ENCODE measurements at places on chromosomes 6 and 20.
A peak's percentile ranks its signal among the peaks of the same experiment; 100 is the strongest.

- DNase-seq = no peak
Observed at GRCh38 chr6:21753241-21754108, 159.9 kb downstream of the SOX4 start.

- DNase-seq = peak; percentile 33
Observed at GRCh38 chr20:46206992-46207549, 89.0 kb downstream of the CD40 start.

DNA sequence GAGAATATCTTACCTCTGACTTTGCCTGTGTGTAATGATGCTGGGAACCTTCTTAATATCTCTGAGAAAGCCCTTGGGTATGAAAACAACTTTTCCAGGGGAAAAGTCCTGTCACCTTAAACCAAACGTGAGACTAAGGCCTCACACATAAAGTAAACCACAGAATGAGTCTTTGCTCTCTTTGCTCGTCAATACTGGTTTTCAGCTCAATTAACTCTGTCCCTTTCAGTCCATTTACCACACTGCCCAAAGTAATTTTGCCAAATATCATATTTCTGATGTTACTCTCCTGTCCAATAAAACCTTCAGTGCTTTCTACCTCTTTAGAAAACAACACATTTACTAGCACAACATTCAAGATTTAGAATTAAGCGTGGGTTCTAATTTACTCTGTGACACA, 100.5 kb upstream of the HMGCLL1 start:
- DNase-seq = no peak

- DNase-seq = peak; percentile 80
Observed at GRCh38 chr6:291697-292505, at the start of gene DUSP22. Gene DUSP22 (plus strand): TSS chr6:292487. CDS start chr6:292540, 53 bp downstream.

GRCh38 chr6:90701146-90701781, 114.4 kb upstream of the MAP3K7 start:
- peak; percentile 4 for DNase-seq

DNA sequence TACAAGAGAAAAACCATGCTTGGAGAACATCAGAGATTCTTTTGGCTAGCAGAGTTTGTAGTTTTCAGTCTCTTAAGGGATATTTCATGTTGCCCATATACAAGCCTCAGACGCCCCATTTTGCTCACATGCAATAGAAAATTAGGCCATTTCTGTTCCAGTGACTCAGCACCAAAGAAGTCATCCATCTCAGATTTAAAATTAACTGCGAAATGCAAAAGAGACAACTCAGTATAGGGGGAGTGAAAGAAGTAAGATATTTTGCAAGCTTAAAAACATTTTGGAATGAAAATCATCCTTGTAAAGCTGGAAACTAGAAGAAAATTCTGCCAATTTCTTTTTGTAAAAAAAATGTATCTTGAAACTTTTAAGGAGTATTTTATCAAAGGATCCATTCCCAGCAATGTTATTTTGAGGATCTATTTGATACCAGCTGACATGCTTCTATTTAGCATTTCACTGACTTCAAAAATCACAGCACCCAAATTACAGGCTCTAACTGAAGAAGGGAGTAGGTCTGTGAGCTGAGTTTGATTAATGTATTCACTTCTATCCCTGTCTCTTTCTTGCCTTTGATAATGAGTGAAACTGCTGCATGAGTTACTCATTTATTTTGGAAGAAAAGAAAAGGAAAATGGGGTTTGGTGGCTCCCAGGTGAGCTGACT, 223.7 kb upstream of the SULF2 start:
- DNase-seq = no peak

DNA sequence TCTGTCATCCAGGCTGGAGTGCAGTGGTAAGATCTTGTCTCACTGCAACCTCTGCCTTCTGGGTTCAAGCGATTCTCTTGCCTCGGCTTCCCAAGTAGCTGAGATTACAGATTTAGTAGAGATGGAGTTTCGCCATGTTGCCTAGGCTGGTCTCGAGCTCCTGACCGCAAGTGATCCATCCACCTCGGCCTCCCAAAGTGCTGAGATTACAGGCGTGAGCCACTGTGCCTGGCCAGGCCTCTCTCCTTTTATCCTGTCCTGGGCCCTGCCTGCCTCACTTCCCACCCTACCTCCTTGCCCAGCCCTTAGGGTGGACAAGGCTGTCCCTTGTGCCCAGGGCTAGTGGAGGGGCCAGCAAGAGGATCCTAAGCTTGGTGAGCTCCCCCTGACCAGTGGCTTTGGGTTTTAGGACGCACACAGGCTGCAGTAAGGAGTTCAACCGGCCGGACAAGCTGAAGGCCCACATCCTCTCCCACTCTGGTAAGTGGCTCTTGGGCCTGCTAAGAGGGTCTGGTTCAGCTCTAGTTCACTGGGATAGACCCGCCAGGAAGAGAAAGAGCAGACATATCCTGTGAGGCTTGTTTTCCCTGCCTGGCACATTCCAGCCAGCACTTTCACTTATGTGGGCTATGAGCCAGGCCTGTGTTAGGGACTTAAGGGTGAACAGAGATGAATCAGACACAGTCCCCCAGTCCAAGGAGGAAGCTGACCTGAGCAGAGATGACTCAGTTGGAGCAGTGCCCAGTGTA, 21.9 kb upstream of the CHMP4B start:
- DNase-seq = peak; percentile 10

DNA sequence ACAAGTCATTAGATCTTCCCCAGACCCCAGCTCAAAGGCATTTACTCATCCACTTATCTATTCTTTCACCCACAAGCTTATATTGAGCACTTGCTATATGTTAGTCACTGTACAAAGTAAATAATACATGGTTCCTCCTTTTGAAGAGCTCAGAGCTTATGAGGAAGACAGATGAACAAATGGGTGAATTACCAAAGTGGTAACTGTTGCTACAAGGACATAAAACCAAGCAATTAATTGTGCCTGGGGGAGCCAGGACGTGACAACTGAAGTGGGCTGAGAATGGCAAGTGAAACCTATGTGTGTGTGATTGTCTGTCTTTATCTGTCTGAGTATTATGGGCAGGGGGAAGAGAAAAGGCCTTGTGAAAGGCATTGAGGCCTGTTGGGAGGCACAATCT, 45.6 kb upstream of the AKIRIN2 start:
- peak; percentile 80 for DNase-seq

GRCh38 chr6:132333639-132334520, 67.4 kb downstream of the MOXD1 start:
- DNase-seq = no peak

DNA sequence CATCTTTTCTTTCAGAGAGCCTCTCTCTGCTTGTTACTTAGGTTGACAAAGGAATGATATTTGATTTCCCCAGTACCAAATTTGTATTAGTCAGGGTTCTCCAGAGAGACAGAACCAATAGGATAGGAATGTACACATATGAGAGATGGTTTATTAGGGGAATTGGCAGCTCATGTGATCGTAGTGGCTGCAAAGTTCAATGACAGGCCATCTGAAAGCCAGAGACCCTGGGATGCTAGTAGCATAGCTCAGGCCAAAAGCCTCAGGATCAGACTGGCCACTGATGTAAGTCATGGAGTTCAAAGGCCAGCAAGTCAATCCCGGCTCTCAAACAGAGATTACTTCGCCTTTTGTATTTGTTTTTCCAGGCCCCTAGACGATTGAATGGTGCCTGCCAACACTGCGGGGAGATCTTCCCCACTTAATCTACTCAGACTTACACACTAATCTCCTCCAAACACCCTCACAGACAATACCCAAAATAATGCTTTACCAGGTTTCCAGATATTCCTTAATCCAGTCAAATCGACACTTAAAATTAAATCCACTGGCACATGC, 215.5 kb downstream of the ALDH8A1 start:
- no peak for DNase-seq

- DNase-seq = no peak
Observed at GRCh38 chr6:125899726-125900182, 56.8 kb upstream of the HINT3 start.

DNA sequence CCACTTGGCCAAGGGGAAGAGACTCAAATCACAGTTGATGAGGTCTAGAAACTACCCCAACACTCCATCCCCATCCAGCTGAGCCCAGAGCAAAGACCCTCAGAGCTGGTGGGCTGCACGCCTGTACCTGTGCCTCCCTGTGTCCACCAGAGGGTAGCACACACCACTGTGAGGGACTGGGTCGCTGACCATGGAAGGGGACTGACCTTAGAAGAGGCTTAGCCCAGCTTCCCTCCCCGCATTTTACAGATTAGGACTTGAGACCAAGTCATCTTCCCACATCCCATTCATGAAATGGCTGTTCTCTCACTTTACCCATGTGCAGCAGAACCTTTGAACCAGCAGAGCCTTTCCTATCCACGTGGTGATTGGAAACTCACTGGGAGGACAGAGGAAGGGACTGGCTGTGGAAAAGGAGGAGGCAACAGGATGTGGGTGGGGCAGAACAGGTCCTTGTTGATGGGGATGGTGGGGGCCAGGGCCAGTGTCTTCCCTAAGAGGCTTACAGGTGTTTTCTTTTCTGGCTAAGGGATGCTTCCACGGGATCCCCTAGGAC, 44.3 kb downstream of the CPXM1 start:
- DNase-seq = no peak

- no peak for DNase-seq
Observed at GRCh38 chr20:11777387-11778205, 140.1 kb upstream of the BTBD3 start.

DNA sequence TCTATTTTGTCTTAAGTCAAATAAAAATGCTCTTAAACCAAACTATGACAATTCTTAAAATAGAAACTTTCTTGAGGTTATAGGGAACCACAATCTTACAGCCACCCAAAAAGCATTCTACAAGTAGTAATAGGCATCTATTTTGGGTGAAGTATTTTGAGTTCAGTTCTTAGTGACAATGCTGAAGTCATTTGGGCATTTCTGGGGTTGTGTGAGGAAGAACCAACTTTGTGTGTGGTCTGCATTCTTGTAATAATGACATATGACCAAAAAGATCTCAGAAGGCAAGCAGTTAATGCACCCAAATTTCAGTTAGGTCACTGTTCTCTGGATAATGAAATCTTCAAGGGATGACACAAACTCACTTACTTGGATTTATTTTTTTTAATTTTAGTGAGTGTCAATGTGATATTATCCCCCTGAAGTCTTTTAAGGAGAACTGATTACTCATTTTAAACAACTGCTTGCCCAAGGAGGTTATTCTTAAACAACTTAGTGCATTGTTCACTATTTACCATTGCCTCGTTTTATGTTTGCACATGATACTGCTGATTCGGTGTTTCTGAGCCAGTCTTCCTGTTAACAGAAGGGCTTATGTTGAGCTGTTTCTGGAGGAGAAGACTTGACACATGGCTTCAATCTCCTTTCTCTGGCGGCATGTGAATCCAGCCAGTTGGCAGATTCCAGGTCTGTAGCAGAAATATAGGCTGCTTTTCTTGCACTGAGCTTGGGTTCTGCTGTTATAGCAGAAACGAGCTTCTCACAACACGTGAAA, 618.9 kb downstream of the BCKDHB start:
- no peak for DNase-seq

DNA sequence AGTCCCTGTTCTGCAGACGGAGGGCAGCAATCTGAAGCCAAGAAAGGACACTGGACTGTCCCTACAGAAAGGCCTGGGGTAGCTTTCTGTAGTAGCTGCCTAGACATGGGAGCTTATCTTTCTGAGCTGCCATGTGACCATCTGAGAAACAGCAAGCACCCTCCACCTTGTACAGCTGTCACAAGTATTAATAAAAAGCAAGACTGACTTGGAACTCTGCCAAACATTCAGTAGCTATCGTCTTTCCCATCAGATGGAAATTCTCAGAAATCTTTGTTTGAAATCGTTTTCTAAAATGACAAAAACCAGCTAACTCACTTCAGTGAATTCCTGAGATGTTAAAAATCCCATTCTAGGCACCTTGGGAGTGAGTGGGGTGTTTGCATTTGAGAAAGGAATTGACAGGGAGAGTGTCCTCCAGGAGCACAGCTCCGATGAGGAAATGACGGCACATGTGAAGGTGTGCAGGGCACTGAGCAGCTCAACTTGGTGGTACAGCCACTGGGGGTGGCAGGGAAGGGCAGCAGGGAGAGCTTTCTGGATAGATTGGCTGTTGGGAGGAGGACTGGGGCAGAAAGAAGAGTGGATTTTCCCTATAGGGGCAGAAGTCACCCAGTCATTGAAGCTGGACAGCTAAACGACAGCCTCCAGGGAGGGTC, 24.5 kb downstream of the ACSS1 start:
- DNase-seq = no peak

DNA sequence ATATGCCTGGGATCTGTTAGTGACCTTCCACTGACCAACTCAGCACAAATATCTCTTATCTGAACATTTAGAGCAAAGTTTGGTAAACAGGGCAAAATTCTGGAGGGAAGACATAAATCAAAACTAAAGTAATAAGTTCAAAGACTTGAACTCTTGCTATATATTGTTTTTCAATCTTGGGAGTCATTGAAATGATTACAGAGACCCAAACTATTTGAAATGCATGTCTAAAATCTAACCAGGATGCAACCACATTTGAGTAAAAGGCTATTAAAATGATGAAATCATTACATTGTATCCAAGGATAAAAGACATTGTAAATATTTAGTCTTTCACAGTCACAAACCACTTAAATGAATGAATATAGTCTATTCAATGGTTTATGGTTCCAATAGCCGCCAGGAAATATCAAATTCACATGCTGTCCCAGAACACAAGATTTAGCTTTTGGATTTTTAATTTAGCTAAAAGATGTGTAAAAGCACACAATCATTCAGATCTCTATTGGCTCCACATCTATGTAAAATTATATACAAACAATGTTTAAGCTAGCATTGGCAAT, 256.6 kb upstream of the EPHA7 start:
- no peak for DNase-seq

GRCh38 chr20:9306521-9306920, 207.9 kb upstream of the LAMP5 start:
- peak; percentile 2 for DNase-seq

DNA sequence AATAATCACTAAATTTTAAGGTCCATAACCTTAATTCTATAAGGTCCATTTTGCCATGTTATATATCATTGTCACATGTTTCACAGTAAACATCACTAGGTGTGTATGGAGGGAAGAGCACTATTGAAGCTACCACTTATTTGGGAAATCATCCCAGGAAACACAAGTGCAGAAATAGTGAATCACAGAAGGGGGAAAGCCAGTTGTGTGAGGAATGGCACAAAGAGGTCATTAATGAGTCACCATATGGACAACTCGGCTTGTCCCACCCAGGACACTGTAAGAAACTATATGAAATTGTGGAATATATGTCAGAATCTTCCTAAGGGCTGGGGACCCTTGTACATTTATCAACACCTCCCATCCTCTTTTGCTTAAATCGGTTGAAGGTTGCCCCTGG, 13.7 kb downstream of the BTN3A1 start:
- no peak for DNase-seq

- no peak for DNase-seq
Observed at GRCh38 chr6:111663692-111664564, 58.2 kb upstream of the TRAF3IP2 start.

GRCh38 chr6:2244261-2245102, 923 bp downstream of the GMDS start:
- DNase-seq = no peak

DNA sequence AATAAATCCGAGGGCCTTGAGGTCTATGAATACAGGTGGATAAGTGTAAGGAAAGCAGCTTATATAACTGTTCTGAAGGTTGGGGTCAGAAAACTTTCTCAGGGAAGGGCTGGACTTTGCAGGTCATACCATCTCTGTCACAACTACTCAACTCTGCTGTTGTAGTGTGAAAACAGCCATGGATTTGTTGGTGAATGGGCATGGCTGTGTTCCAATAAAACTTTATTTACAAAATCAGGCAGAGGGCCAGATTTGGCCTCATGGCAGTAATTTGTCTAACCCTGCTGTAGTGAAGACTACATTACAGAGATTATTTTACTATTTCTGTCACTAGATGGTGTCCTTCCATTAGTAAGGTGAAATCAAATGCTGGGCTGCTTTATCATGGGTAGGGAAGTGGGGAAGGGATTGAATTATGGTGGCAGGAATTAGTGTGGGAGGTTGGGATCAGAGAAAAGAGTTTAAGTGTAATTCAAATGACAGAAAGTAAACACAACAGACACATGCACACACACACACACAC, 409.6 kb upstream of the CHD6 start:
- no peak for DNase-seq
